ENCODE measurements at places on chromosomes 1 and 21. TPM values are rescaled to one million over a fixed set of nuclear protein-coding genes. Genes with fewer than 3 reads are reported as not detected.

- no peak overlapping the region for H3K4me3 ChIP-seq
- no peaks in the 10 kb centered on the region for H3K27me3 ChIP-seq
- no peaks in the 10 kb centered on the region for H3K36me3 ChIP-seq
- DNase-seq = no peak
- no peak overlapping the region for H3K27ac ChIP-seq
Observed at GRCh38 chr1:21069549-21069948, 107.1 kb downstream of the EIF4G3 start.

GRCh38 chr21:29647353-29647781 lies 292.4 kb downstream of the GRIK1 start:
- no peaks in the 10 kb centered on the region for H3K36me3 ChIP-seq
- no peaks in the 10 kb centered on the region for H3K4me1 ChIP-seq
- H3K27ac ChIP-seq = no peak overlapping the region
- H3K27me3 ChIP-seq = no peaks in the 10 kb centered on the region

GRCh38 chr1:223714849-223715603 lies 2.7 kb downstream of the CAPN2 start:
- no peak for DNase-seq
- no peaks in the 10 kb centered on the region for H3K36me3 ChIP-seq
- H3K4me3 ChIP-seq = no peak overlapping the region
- H3K27ac ChIP-seq = peak overlapping the region; percentile 75
- peaks cover 32% of the 10 kb centered on the region for H3K4me1 ChIP-seq
- H3K27me3 ChIP-seq = no peaks in the 10 kb centered on the region

DNA sequence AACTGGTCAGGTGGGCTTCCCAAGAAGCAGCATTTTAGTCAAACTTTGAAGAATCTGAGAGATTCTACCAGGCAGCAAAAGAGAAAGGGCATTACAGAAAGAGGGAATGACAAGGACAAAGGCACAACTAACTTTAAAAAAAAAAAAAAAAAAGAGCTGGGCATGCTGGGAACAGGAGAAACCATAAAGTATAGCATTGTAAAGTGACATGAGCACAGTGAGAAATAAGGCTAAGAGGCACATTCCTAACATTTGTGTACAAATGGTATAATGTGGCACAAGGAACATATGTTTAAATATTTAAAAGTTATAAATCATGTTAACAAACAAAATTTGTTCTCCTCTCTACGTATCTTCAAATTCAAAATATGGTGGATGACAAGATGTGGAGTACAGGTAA lies 69.6 kb downstream of the CLCA4 start:
- H3K27me3 ChIP-seq = no peaks in the 10 kb centered on the region
- H3K36me3 ChIP-seq = no peaks in the 10 kb centered on the region
- 0 out of 2 replicates have a peak, but pooled peaks cover 5% of the 10 kb centered on the region for H3K4me1 ChIP-seq
- H3K4me3 ChIP-seq = no peak overlapping the region
- DNase-seq = no peak

DNA sequence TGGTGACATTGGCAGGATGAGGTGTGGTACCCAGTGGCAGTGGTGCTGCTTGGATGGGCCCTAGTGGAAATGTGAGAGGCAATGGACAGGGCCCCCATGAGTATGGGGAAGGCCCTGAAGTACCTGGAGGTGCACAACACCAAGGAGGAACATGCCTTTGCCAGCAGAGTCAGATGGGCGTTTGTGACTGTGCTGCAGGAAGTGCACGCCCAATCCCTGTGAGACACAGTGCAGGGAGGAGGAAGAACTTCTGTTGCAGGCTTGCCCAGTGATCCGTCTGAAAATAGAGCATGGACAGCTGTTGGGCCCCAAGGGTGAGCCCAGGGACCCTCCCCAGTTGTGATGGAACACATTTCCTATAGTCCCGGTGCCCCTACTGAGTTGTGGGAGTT lies 42.7 kb downstream of the GJA5 start:
- H3K27me3 ChIP-seq = no peaks in the 10 kb centered on the region
- H3K4me3 ChIP-seq = no peak overlapping the region
- no peaks in the 10 kb centered on the region for H3K4me1 ChIP-seq
- H3K36me3 ChIP-seq = no peaks in the 10 kb centered on the region
- no peak for DNase-seq

- no peaks in the 10 kb centered on the region for H3K27me3 ChIP-seq
- no peak overlapping the region for H3K27ac ChIP-seq
- H3K4me1 ChIP-seq = no peaks in the 10 kb centered on the region
- H3K4me3 ChIP-seq = no peak overlapping the region
- H3K36me3 ChIP-seq = no peaks in the 10 kb centered on the region
Observed at GRCh38 chr21:19609611-19610010, 1206.0 kb upstream of the TMPRSS15 start.

DNA sequence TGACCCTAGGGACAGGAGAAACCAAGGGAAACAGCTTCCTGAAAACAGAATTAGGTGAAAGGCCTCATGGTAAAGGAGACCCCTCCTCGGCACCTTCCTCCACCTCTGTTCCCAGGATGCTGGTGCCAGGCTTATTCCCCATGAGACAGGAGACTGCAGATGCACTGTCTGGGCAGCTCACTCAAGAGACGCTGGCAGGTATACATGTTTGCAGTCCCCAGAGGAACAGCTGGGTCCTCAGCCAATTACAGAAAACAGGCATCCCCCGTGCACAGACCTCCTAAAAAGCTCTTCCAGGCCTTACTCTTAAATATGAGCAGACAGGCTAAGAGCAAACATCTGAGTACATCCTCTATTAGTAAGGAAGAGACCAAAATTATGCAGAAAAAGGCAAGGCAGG lies 6.5 kb downstream of the CCSAP start:
- no peak for DNase-seq
- no peak overlapping the region for H3K27ac ChIP-seq
- no peaks in the 10 kb centered on the region for H3K36me3 ChIP-seq
- H3K4me3 ChIP-seq = no peak overlapping the region
- no peaks in the 10 kb centered on the region for H3K27me3 ChIP-seq

GRCh38 chr1:156627313-156627880 lies 8.2 kb downstream of the HAPLN2 start:
- peaks cover 16% of the 10 kb centered on the region for H3K27me3 ChIP-seq
- DNase-seq = no peak
- no peak overlapping the region for H3K27ac ChIP-seq

GRCh38 chr1:233543338-233544255 lies 70.3 kb upstream of the KCNK1 start:
- no peaks in the 10 kb centered on the region for H3K36me3 ChIP-seq
- H3K4me1 ChIP-seq = no peaks in the 10 kb centered on the region
- no peak overlapping the region for H3K27ac ChIP-seq
- H3K27me3 ChIP-seq = no peaks in the 10 kb centered on the region

DNA sequence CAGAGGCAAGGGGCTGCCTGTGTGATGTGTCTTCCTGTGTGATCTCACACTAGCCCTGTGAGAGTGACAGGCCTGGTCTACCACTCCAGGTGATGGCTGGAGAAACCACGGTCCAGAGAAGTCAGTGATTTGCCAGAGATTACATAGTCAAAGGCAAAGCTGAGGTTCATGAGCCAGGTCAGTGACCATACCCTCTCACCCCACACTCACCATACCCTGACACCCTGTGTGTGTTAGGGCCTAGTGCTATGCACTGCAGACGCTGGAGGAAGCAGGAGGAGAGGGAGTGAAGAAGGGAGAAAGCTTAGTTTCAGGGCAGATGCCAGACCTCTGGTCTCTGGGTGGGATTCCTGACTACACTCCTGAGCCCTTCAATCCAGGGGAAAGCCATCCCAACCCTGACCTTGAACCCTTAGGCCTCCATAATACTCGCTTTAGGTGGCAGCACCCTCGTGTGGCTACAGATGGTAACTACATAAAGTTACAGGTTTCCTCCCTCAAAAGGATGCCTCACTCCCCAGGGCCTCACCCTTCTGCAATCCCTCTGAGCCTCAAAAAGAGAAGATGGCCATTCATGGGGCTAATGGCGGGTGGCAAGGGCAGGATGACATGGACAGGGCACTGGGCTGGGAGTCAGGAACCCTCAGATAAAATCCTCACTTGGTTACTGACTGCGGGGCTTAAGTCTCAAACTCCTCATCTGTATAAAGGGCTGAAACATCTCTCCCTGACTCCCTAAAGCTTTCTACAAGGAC lies 20.8 kb upstream of the SDC3 start:
- H3K27ac ChIP-seq = no peak overlapping the region
- H3K36me3 ChIP-seq = peaks cover 12% of the 10 kb centered on the region
- DNase-seq = no peak

DNA sequence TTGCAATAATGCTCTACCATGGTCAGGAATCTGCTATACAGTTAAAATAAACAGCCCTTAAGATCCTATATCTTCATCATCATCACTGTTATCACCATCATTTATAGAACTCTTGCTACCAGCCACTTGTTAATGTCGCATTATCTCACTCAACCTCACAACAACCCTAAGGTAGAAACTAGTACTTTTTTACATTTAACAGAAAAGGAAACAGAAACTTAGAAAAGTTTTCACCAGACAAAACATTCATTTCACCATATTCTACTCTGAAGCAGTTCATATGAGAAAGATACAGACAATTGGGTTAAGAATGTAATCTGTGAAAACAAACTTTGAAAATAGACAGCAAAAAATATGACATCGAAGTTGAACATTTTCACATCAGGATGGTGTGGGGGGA lies 262.6 kb downstream of the ATG4C start:
- DNase-seq = no peak
- H3K36me3 ChIP-seq = no peaks in the 10 kb centered on the region
- no peaks in the 10 kb centered on the region for H3K4me1 ChIP-seq

GRCh38 chr1:50454911-50455310 lies 31.7 kb upstream of the DMRTA2 start:
- no peak for DNase-seq
- H3K4me3 ChIP-seq = no peak overlapping the region
- H3K27ac ChIP-seq = no peak overlapping the region
- no peaks in the 10 kb centered on the region for H3K4me1 ChIP-seq
- no peaks in the 10 kb centered on the region for H3K27me3 ChIP-seq

- no peak overlapping the region for H3K27ac ChIP-seq
- H3K36me3 ChIP-seq = no peaks in the 10 kb centered on the region
- DNase-seq = no peak
- H3K4me1 ChIP-seq = no peaks in the 10 kb centered on the region
Observed at GRCh38 chr1:175715742-175716141, 27.7 kb downstream of the TNR start.

- H3K27ac ChIP-seq = no peak overlapping the region
- H3K4me1 ChIP-seq = no peaks in the 10 kb centered on the region
- H3K4me3 ChIP-seq = no peak overlapping the region
Observed at GRCh38 chr1:228157729-228158126, 7.9 kb upstream of the IBA57 start.

DNA sequence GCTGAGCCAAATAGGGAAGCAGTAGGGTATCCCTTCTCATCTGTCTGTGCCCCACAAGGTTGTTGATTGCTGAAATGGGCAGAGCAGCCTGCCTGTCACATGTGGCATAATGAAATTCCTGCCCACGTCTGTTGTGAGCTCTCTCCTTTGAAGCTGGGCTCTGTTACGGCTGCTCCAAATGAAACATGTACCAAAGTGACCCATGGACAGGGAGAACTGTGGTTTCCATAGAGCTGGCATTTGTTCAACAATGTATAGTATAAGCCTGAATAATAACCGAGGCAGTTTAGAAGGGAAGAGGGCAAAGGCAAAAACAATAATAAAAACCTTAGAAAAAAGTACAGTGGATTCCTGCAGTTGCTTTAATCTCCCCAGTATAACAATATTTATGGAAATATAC lies 149.7 kb downstream of the LYPLAL1 start:
- no peak overlapping the region for H3K27ac ChIP-seq
- no peaks in the 10 kb centered on the region for H3K27me3 ChIP-seq
- no peak overlapping the region for H3K4me3 ChIP-seq
- no peaks in the 10 kb centered on the region for H3K36me3 ChIP-seq

DNA sequence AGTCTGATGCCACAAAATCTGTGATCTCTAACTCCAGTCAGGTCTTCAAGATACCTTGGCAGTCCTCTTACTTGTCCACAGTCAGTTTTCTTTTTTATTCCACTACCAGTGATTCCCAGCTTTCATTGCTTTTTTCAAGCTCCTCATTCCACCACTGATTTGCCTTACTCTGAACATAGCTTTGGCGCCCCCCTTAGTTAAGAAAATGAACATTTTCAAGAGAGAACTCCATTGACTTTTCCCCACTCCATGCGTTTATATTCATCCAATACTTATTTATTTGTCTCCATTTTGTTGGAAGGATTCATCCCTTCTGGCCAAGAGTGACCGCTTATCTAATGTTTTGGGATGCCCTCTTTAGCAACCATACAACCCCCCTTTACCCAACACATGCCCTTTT lies 33.9 kb upstream of the IPO9 start:
- no peaks in the 10 kb centered on the region for H3K4me1 ChIP-seq
- H3K27me3 ChIP-seq = no peaks in the 10 kb centered on the region
- DNase-seq = no peak
- H3K36me3 ChIP-seq = no peaks in the 10 kb centered on the region

DNA sequence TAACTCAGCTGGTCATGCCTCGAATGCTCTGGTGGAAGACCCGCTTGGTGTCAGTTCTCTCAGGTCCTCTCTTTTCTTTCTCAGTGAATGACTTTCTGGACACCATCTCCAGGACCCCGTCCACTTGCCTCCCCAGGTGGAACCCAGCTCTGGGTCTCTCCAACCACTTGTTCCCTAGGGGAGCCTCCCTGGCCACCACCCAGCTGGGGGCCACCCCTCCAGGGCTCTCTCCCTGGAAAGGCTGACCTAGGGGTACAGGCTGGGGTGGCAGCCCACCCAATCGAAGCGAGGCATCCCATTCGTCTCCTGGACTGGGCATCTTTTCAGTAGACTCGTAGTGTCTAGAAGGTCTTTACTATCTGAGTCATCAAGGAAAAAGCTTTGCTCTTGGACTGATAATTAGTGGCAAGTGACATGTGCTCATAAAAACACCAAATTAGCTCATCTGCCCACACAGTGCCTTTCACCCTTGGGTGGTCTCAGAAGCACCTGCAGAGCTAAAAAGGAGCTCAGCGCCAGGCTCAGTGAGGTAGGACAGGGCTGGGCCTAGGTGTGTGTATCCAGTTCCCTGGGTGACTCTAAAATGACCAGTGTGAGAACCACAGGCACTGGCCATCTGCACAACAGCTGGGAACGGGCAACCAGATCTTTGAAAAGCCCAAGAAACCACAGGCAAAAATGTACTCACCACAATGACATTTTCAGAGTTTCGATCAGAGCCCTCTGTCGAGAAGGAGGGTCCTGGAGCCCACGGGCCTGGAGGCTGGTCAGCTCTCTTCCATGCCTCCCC lies 2.4 kb upstream of the PDXK start:
- H3K27me3 ChIP-seq = no peaks in the 10 kb centered on the region
- H3K4me3 ChIP-seq = 0 out of 2 replicates have a peak overlapping the region, but pooled peaks have one; percentile 10
- peak; percentile 79 for DNase-seq

DNA sequence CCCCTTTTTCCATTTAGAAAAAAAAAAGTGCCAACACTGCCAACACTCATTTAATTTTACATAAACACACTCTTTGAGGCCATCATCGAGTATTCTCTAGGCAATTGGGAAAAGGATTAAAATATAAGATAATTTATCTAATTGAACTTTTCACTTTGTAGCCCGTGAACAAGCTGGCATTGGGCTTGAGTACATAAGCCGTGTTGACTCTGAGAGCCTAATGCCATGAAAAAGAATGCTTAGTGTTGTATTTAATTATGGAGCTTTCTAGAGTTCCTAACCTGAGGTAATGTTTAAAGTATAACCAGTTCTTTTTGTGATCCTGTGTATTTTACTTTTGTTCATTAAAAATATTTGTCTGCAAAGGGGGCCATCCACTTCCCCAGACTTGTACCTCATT lies 193.8 kb downstream of the LYPLAL1 start:
- H3K36me3 ChIP-seq = no peaks in the 10 kb centered on the region
- no peaks in the 10 kb centered on the region for H3K27me3 ChIP-seq
- no peak for DNase-seq
- no peak overlapping the region for H3K4me3 ChIP-seq

TTC22 gene
- 4.2 TPM for total RNA-seq

MEF2D gene
- total RNA-seq = 47.3 TPM

DHCR24 gene
- total RNA-seq = 169 TPM

SLC1A7 gene
- total RNA-seq = not detected

ZSWIM5 gene
- total RNA-seq = 0.74 TPM

ALDH4A1 gene
- 13.8 TPM for total RNA-seq
